ENCODE measurements at places on chromosomes 6 and 20. TPM values are rescaled to one million over a fixed set of nuclear protein-coding genes. Genes with fewer than 3 reads are reported as not detected.

Gene LY86
- 1.1 TPM for total RNA-seq

Gene SEL1L2
- not detected for total RNA-seq

GRCh38 chr6:2714111-2714895 lies 36.4 kb downstream of the MYLK4 start:
- DNase-seq: no peak
- no peak overlapping the region for H3K4me3 ChIP-seq
- no peak overlapping the region for H3K27ac ChIP-seq
- peaks cover 6% of the 10 kb centered on the region for H3K27me3 ChIP-seq

- H3K4me3 ChIP-seq: peak overlapping the region; percentile 63
- peak overlapping the region; percentile 99 for H3K27ac ChIP-seq
- peaks cover 41% of the 10 kb centered on the region for H3K4me1 ChIP-seq
Measured at GRCh38 chr6:134437376-134437775, 119.5 kb upstream of the SGK1 start.

GRCh38 chr6:79671600-79672266 lies 40.6 kb downstream of the SH3BGRL2 start:
- peak overlapping the region; percentile 68 for H3K27ac ChIP-seq
- peak; percentile 20 for DNase-seq
- no peak overlapping the region for H3K4me3 ChIP-seq
- peaks cover 23% of the 10 kb centered on the region for H3K4me1 ChIP-seq
- peaks cover 1% of the 10 kb centered on the region for H3K36me3 ChIP-seq

- no peaks in the 10 kb centered on the region for H3K27me3 ChIP-seq
- H3K36me3 ChIP-seq: peaks cover 11% of the 10 kb centered on the region
- no peak overlapping the region for H3K4me3 ChIP-seq
- no peak for DNase-seq
- H3K4me1 ChIP-seq: peaks cover 5% of the 10 kb centered on the region
Measured at GRCh38 chr6:97214671-97215070, 68.3 kb downstream of the MMS22L start.

- H3K36me3 ChIP-seq: peaks cover 11% of the 10 kb centered on the region
- H3K4me1 ChIP-seq: no peaks in the 10 kb centered on the region
- no peaks in the 10 kb centered on the region for H3K27me3 ChIP-seq
- H3K4me3 ChIP-seq: no peak overlapping the region
- DNase-seq: no peak
Measured at GRCh38 chr6:125968493-125968892, 11.9 kb downstream of the HINT3 start.

Data from activated T-helper 1 cell treated with anti-CD3 and anti-CD28 coated beads, Interleukin-12 subunit alpha, Interleukin-12 subunit beta, Interleukin-2, Interleukin-4 antibody, amounts not matched to agents 30 ng/mL and 10 ng/mL and 1 ng/mL, durations not matched to agents 14 hours and 24 hours and 36 hours (primary cell).